BJ (cell line): ENCODE measurements at places on chromosomes 2 and 18. TPM values are rescaled to one million over a fixed set of nuclear protein-coding genes. Genes with fewer than 3 reads are reported as not detected.

NTSR2 gene
- not detected in 2 replicates for polyA plus RNA-seq

CDC42EP3 gene
- 191 and 197 TPM in 2 replicates for polyA plus RNA-seq

ALPG gene
- not detected in 2 replicates for polyA plus RNA-seq

PROKR1 gene
- not detected in 2 replicates for polyA plus RNA-seq

MC5R gene
- not detected in 2 replicates for polyA plus RNA-seq

SH3BP4 gene
- 85.9 and 106 TPM in 2 replicates for polyA plus RNA-seq

DOK6 gene
- polyA plus RNA-seq = 0.26 and 0.55 TPM in 2 replicates

EIF2AK3 gene
- 3.8 and 8.9 TPM in 2 replicates for polyA plus RNA-seq

KCNF1 gene
- polyA plus RNA-seq = not detected in 2 replicates

TRIM43B gene
- not detected in 2 replicates for polyA plus RNA-seq

UNC80 gene
- polyA plus RNA-seq = not detected in 2 replicates

ARHGEF33 gene
- polyA plus RNA-seq = 0.23 and 0.31 TPM in 2 replicates

CXCR4 gene
- polyA plus RNA-seq = 0.05 TPM in 1 of 2 replicates, not detected in the other

LBX2 gene
- 0.37 and 0.61 TPM in 2 replicates for polyA plus RNA-seq

NETO1 gene
- polyA plus RNA-seq = 1.4 and 2.7 TPM in 2 replicates

ECEL1 gene
- not detected in 2 replicates for polyA plus RNA-seq

ICOS gene
- polyA plus RNA-seq = not detected in 2 replicates
